Muscle of arm (tissue), 14 donors: ENCODE measurements at places on chromosomes 6 and 20. TPM values are rescaled to one million over a fixed set of nuclear protein-coding genes. Genes with fewer than 3 reads are reported as not detected.

DNA sequence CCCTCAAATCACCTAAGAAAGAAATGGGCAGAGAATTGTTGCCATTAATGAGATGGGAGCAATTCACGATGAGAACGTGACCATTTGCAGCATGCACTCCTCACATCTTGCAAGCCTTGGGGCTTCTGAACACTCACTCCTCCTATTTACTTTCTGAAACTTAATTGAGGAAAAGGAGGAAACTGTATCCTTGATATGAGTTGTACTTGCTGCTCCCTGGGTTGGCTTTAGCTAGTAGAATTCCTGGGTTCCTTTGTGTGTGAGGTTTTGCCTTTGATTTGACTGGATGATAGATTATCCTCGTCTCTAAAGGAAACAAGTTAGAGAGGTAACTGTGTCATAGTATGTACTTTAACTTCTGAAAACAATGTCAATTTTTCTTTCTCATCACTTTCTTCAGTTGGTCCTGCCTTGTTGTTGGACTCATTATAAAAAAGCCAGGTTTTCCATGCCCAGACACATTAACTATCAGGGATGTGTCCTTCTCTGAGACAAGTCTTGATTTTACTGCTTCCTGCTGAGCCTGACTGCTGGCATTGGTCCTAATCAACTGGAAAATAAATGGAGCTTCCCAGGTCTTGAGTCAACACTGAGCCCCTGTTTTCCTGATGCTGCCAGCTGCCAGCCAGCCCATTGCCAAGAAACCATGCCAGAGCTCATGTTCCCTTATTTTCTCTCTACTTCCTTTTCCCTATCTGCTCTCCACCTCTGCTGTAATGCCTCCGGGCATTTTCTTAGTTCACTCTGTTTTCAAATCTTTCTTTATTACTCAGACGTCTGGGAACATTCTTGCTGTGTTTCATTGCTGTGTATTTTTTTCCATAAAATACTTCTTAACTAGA is 6.0 kb upstream of the MRAP2 start:
- peak; percentile 40 for DNase-seq

GRCh38 chr6:44635486-44635885 is 248.0 kb downstream of the CDC5L start:
- no peak for DNase-seq

DNA sequence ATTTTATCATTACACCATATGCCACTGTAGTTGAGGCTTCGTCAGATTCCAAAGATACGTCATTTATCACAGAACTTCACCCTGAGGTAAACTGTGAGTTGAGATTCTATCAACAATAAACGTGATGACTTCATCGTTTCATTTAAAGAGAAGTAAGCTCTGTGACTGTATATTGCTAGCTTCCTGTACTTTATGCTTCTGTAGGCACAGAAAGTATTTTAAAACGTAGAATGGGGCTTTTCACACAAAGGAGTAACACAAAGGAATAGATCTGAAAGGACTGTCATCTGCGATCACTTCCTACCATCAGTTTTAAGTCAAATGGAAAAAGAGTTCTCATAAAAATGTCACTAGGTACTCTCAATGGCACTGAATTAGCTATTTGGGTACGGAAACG is 234.4 kb upstream of the MCHR2 start:
- no peak for DNase-seq

- DNase-seq: no peak
These were observed 371.6 kb downstream of the BCKDHB start for GRCh38 chr6:80478030-80478429.

DNA sequence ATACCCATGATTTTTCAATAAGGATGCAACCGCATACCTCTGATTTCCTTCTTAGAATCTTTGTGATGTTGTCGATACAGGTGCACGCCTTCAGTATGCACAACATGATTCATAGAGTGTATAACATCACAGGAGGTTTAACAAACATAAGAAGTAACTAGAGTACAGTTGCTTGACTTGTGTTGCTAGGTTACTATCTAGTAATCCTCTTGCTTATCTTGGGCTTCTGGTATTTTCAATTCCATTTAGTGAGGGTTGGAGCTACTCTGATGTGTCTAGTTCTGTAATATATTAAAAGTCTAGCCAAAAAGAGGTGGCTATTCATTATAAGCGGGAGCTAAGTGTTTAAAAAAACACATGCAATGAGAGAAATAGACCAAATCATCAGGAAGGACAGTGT is 85.5 kb upstream of the TENT5A start:
- DNase-seq: no peak

GRCh38 chr6:39893286-39893685 is 41.0 kb downstream of the MOCS1 start:
- no peak for DNase-seq

GRCh38 chr6:42727087-42727611 is 4.8 kb upstream of the PRPH2 start:
- DNase-seq: peak; percentile 50

- no peak for DNase-seq
These were observed 531.7 kb downstream of the LMBRD1 start for GRCh38 chr6:69265090-69265489.

DNA sequence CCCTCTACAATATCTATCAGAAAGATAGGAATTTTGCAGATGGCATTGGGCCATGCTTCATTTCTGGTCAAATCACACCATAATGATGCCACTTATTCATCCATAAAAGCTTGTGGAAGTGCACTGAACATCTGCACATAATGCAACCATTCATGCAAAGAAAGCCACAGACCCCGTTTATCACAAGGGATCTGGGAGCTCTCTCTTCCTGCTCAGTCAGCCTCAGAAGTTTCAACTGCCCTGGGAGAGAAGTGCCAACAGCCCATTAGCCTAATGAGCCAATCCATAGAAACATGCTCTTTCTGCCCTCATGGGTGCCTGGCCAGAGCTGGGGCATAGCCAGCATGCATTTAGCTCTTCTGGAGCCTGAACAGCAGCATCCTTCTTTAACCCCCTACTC is 85.8 kb downstream of the SLC35F1 start:
- no peak for DNase-seq

DNA sequence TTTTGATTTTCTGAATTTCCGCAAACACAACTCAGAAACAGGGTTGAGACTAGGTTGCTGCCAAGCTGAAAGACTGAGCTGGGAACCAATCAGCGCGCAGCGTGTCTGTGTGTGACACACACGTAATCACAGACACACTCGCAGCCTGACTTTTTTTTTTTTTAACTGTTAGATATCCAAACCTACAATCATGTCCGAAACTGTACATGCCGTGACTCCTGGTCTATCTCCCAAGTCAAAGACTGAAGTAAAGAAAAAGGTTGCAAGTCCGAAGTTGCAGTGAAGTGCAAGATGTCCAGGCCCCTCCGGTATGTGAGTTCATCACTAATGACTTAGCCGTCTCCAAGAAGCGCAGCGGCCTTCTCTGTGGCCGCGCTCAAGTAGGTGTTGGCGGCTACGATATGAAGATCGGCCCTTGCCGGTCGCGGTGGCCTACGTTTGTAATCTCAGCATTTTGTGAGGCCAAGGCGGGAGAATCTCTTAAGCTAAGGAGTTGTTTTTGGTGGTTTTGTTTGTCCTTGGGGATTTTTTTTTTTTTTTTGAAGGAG is 108.2 kb downstream of the HFE start:
- DNase-seq: peak; percentile 95

DNA sequence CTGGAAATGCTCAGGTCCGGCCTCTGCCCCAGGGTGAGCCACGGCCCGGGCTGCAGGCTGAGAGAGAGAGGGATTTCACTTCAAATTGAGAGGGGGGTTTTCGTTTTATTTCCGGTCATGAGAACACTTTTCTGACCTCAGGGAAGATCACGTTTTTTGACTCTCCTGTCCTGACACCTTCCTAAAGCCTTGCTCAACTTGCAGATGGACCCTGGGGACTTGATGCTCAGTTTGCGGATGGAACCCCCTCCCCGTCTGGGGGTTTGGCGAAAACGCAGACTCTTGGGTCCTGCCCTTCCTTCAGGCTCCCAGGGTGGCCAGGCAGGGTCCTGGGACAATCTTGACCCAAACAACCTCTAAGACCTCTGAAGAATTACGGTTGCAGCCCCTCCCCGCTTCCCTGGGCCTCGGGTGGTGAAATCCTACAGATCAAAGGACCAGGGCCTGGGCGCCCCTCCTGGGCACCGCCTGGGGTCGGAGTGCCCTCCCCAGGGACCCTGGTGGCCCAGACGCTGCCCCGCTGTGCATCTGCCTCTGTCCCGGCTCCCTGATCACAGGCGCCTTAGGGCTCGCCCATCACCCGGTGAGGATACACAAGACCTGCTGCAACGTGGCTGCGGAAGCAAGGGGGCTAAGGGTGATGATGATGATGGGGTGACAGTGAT is 148.2 kb downstream of the ERMARD start:
- no peak for DNase-seq

DNA sequence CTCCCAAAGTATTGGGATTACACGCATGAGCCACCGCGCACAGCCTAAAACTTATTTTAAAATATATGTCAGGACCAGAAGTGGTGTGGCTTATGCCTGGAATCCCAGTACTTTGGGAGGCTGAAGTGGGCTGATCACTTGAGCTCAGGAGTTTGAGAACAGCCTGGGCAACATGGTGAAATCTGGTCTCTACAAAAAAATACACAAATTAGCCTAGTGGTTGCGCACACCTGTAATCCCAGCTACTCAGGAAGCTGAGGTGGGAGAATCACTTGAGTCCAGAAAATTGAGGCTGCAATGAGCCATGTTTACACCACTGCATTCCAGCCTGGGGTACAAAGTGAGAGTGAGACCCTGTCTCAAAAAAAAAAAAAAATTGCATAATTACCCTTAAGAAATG is 13.7 kb downstream of the PXT1 start:
- DNase-seq: no peak

- no peak for DNase-seq
These were observed 1.6 kb upstream of the RPF2 start for GRCh38 chr6:110980227-110980626.

- DNase-seq: no peak
These were observed 193.0 kb downstream of the BTBD3 start for GRCh38 chr20:12110711-12111110.

DNA sequence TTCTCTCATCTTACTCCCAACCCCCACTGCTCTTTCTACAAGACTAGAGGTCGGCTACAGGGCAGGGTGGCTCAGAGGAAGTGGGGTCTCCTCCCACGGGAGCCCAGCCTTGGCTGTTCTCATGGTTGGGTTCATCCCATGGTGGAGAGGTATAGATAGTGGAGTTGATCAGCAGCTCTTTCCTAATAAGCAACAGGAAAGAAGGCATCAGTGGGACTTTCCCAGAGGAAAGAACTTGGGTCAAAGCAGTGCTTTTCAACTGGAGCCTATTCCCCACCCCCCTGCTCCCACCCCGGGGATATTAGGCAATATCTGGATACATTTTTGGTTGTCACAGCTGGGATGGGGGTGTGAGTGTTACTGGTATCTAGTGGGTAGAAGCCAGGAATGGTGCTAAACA is 200.9 kb downstream of the NFATC2 start:
- no peak for DNase-seq

GRCh38 chr6:108635505-108636226 is 74.9 kb downstream of the FOXO3 start:
- DNase-seq: no peak

DNA sequence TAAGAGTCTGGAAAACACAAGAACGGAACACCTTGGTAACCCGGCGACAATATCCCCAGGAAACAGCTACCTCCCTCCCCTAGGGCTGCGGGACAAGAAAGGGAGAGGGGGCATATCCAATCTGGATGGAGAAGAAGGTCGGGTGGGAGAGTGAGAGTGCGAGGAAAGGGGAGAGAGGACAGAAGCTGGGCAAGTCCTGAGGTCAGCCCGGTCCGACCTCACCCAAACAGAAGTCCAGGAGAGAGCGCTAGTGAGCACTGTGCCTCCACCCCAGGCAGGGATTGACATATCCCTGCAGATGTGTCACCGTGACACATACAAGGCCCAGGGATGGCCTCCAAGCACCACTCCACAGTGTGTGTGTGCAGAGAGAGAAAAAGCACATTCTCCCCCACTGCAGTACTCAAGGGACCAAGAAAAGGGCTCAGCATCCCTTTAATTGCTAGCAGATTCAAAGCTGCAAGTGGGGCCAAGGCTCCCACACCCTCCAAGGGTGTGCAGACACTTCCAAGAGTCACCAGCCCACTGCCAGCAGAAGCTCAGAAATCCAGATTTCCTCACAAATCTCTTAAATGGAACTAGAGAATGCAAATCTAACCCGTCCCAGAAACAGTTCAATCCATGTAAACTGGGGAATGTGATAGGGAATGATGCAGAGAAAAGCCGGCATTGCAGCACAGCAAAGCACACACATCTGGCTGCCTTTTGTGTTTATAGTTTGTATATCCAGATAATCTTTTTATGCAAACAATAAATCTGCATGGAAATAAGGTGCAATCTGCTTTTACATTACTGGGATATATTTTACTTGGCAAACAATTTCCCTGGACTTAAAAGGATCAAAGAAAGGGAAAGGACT is 3.1 kb downstream of the PXDC1 start:
- peak; percentile 69 for DNase-seq

Gene CDH4
- polyA plus RNA-seq: 1.4 TPM

Gene GPANK1
- 12.4 TPM for polyA plus RNA-seq

Gene FAM50B
- 5.5 TPM for polyA plus RNA-seq
